ENCODE measurements at places on chromosomes 5 and 9. TPM values are rescaled to one million over a fixed set of nuclear protein-coding genes. Genes with fewer than 3 reads are reported as not detected.

GRCh38 chr9:135903786-135904520, 3.4 kb downstream of the CAMSAP1 start:
- no peak for DNase-seq

NUTM2G gene
- not detected for total RNA-seq

SOX30 gene
- total RNA-seq = 0.15 TPM

PTAR1 gene
- 56.3 TPM for total RNA-seq

DNA sequence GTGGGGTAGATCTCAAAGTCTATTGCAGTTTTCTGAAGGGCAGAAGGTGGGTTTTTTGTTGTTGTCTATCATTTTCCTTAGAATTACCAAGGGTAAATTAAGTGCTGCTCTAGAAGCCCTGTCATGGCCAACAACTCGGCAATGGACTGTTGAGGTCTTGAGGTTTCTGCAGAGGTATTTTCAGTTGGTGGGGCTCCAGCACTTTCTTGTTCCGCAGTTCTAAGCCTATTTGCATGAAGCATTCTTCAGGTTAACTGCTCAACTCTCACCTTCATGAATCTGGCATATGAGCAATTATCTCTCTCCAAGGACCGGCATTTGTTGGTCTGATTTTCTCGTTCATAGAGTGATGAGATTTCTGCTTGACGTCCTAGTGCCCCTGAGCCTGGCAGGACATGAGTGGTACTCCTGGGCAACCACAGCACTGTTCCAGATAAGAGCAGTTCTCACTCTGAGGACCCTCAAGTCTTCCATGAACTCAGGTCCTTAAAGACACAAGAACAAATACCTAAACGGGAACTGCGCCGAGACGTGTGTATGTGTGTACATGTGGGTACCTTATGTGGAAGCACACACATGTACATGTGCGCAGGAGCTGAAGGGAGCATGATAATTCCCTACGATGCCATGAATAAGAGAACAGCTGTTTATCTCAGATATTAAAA, 544.5 kb downstream of the CSNK1G3 start:
- no peak for DNase-seq

ABO gene
- total RNA-seq = not detected

DNA sequence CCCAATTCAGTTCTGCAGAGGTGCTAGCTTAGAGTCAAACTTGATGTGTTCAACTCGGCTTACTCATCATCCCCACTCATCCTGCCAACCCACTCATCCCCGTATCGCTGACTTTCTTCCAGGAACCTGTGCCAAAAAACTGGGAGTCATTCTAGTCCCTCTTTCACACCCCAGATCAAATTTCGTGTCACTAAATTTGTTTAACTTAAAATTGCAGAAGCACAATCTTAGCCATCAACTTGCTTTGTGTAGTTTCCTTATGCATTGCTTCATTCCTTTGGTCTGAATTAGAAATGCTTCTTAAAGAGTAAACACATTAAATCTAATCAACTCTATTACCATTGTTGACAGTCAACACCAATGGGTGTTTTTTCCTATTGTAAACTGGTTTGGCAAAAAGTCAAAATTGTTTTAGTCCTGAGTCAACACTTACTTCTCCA, 162.4 kb downstream of the TTC39B start:
- no peak for DNase-seq

DNA sequence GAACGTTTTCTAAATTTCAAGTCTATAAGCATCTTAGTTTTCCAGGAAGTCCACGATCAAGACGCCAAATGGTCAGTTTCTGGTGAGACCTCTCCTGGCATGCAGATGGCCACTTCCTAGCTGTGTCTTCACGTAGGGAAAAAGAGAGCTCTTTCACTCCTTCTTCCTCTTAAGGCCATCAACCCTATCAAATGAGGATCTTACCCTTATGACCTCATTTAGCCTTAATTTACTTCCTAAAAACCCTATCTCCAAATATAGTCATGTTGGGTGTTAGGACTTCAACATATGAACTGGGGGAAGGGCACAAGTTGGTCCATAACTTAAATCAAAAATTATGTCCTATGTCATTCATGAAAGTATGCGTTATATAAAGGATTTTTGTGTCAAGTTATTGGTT, 229.5 kb downstream of the ARL15 start:
- DNase-seq = no peak

DNA sequence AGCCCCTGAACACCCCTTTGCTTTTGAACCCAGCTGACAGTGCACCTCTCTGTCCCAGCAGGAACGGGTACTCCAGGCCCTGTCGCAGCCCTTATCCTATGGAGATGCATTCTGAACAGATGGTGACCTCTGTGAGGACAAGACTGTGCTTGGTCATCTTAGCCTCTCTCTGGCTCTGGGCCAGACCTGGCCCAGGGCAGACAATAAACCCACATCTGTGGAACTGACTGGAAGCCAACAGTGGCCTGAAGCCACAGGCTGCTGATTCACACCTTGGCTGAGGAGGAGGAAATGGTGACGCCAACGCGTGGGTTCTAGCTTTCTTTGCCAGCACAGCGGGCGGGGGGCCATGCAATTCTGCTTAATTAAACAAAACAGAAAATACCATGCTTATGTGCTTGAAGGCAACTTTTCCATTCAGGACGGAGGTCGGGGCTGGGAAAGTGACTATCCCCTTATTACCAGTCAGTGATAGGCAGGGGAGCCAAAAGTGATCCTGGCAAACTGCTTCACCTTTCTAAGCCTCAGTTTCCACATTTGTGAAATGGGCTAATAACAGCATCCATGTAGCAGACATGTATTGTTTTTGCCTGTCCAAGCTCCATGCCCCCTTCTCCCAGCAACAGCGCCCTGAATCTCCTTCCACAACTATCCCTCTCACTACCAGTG, 10.8 kb downstream of the SH3PXD2B start:
- peak; percentile 91 for DNase-seq

DNA sequence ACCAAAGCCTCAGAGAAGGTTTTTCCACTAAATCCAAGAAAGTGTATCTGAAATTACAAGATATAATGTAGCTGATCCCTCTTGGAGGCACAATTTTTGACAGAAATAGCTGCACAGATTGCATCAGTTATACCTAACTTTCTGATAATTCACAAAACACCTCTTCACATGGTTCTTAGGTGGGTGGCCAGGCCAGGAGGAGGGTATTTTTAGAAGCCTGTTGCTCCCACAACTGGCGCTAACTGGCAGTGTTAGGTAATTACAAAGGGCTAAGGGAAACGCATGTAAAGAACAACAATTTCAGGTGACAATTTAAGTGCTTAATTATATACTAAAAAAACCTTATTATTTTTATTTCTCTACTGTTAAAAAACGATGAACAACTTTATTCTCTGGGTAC, 247.9 kb downstream of the BNC2 start:
- DNase-seq = no peak

NIM1K gene
- total RNA-seq = 0.37 TPM

GRCh38 chr5:37723162-37723961, 116.5 kb downstream of the GDNF start:
- no peak for DNase-seq

DNA sequence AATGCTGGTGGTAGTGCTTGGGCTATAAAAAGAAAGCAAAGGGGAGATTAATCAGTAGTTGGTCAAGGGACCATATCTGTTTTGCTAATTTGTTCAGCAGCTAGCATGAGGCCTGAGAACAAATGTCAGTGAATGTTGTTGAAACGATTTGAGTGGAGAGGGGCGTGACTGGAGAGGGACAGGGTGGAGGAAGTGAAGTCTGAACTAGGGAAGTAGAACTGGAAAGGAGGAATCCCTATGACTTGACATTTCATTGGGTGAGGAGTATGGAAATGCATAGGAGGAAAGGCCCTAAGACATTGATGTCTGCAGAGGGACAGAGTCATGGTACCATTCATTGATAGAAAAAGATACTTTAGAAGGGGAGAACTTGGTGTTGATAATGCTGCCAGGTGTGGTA, 19.7 kb downstream of the TLE4 start:
- no peak for DNase-seq

SPACA9 gene
- total RNA-seq = 5.9 TPM

DNA sequence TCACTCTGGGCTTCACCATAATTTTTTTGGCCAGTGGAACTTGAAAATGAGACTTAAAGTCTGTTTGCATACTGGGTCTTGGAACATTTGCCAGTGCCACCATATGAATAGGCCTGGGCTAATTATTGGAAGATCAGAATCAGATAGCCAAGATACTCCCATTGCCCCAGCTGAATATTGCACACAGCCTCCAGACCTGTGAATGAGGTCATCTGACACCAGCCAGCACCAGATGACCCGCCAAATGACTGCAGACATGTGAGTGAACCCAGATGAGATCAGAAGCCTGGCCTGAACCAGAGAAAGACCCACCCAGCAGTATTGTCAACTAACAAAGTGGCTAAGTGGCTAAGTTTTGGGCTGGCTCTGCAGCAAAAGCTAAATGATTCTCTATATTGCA, 220.5 kb upstream of the MPDZ start:
- no peak for DNase-seq

- no peak for DNase-seq
Observed at GRCh38 chr5:33475706-33476105, 34.9 kb downstream of the TARS1 start.

ANKRD18B gene
- 8.4 TPM for total RNA-seq

- DNase-seq = peak; percentile 13
Observed at GRCh38 chr5:66440202-66440680, 156.0 kb upstream of the MAST4 start.

SLC6A19 gene
- total RNA-seq = not detected

DNA sequence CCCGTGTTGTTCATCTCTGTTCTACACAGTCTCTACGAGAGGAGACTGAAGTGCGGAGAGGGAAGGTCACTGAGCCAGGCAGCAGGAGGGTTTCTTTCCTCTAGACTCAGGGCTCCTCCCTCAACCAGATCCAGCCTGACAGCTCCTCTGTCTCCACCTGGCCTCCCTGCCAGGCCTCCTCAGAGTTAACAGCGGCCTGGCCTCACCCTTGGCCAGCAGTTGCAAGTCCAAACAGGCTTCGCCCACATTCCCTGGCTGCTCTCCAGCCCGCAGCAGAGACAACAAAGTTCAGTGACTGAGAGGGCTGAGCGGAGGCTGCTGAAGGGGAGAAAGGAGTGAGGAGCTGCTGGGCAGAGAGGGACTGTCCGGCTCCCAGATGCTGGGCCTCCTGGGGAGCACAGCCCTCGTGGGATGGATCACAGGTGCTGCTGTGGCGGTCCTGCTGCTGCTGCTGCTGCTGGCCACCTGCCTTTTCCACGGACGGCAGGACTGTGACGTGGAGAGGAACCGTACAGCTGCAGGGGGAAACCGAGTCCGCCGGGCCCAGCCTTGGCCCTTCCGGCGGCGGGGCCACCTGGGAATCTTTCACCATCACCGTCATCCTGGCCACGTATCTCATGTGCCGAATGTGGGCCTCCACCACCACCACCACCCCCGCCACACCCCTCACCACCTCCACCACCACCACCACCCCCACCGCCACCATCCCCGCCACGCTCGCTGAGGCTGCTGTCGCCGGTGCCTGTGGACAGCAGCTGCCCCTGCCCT, at the start of gene HRCT1:
HRCT1 (plus strand) TSS at position 291 of the 768 bp plus-strand sequence; CDS start at position 377, 86 bp downstream.
- DNase-seq = peak; percentile 94

- DNase-seq = peak; percentile 39
Observed at GRCh38 chr9:128409978-128410377, 10.7 kb upstream of the CERCAM start.

HRH2 gene
- total RNA-seq = not detected

DNA sequence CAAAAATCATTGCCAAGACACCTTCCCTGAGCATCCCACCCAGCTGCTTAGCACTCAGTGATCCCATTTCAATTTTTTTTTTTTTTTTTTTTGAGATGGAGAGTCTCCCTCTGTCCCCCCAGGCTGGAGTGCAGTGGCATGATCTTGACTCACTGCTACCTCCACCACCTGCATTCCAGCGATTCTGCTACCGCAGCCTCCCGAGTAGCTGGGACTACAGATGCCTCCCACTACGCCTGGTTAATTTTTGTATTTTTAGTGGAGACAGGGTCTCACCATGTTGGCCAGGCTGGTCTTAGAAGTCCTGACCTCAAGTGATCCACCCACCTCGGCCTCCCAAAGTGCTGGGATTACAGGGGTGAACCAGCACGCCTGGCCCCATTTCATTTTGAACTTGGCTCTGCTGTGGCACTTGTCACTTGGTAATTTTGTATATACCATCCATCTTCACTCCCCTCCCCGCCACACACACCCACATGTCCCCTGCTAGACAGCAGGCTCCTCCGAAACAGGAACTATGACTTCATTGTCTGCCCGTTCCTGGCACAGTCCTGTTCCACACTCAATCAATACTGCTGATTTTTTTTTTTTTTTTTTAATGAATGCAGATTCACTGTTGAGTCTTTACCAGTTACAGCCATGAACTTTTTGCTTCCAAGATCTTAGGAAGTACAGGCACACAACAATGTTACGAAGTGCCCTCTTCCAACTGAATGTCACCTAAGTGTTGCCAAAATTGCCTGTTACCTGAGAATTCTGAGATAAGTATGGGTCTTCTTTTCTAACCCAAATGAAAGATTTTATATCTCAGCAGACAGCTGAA, 17.3 kb upstream of the ZBTB34 start:
- no peak for DNase-seq

DNA sequence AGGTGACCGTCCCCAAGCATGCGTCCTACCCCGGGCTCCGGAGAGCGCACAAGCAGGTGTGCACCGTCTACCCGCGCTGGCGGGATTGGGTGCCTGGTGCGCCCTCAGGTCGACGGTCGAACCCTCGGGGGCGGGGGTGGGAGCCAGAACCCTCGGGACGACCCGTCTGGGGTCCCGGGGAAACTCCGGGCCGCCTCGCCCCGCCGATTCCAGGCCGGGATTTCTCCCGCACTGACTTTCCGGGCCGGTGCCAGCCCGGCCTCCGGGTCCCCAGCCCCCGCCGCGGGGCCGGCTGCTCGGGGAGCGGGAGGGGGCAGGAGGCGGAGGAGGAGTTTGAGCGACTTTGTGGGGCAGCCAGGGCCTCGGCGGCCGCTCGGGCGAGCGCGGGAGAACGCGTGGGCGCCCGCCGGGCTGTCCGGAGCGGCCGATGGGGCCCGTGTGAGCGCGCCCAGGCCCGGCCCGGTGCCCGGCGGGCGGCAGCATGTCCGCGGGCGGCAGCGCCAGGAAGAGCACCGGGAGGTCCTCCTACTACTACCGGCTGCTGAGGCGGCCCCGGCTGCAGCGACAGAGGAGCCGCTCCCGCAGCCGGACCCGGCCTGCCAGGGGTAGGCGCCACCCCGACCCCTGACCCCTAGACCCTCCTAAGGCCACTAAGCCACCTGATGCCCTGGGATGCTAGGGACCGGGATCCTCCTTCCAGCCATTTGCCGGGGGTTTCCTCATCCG, at the start of gene DAB2IP:
DAB2IP (plus strand) TSS at position 340 of the 726 bp plus-strand sequence; CDS start at position 482, 142 bp downstream.
- no peak for DNase-seq

- DNase-seq = peak; percentile 71
Observed at GRCh38 chr5:172768573-172769341, 2.2 kb downstream of the DUSP1 start.

STARD4 gene
- 20.8 TPM for total RNA-seq

Data from HFFc6 (cell line).